ENCODE measurements at places on chromosomes 6 and 20. TPM values are rescaled to one million over a fixed set of nuclear protein-coding genes. Genes with fewer than 3 reads are reported as not detected.

OPRL1 gene
- total RNA-seq: 4.4 TPM

GRCh38 chr6:13465734-13466133, 21.7 kb downstream of the GFOD1 start:
- no peak for DNase-seq

COL9A3 gene
- 3.5 TPM for total RNA-seq

HCK gene
- 22.4 TPM for total RNA-seq

GRCh38 chr6:123007885-123008284, 11.8 kb downstream of the CLVS2 start:
- DNase-seq: no peak

- DNase-seq: no peak
Measured at GRCh38 chr20:20820785-20821483, 108.5 kb upstream of the RALGAPA2 start.

- no peak for DNase-seq
Measured at GRCh38 chr6:89045576-89045975, 35.0 kb upstream of the PNRC1 start.

GPR6 gene
- total RNA-seq: not detected

GRCh38 chr6:143333081-143333480, 117.4 kb downstream of the ADAT2 start:
- DNase-seq: no peak

DNA sequence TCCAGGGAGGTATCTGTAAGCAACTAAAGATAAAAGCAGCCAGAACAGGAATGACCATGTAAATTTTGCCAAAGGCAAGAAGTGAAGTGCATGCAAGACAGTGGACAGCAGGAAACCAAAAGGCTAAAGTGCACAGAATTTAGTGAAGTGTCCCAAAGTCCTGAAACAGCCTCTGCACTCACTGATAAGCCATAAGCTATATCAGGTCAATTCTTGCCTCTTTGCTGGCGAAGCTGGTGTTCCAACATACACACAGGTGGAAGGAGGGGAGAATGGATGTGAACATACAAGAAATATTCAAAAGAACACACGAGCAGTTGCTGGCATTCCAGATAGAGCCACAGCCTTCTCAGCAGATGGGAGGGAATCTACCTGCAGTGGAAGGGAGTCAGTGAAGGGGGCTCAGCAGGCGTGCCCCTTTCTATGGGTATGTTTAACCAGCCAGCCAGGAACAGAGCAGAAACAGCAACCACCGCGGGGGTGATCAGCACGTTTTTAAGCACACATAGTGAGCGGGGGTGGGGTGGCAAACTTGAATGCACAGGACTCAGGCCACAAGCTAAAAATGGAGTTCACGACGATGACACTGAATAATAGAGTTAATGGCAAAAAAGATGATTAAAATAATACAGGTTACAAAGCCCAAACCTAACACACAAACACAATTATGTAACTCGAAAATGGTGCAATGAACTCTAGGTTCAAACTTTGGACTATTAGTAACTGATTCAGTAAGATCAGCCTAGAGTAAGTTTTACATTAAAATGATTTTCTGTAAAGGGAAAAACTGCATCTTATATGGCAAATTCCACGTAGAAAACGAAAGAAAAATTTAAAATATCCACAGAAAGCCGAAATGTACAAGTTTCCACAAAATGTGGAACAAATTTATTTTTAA, 1.2 kb downstream of the ECI2 start:
- no peak for DNase-seq

DNA sequence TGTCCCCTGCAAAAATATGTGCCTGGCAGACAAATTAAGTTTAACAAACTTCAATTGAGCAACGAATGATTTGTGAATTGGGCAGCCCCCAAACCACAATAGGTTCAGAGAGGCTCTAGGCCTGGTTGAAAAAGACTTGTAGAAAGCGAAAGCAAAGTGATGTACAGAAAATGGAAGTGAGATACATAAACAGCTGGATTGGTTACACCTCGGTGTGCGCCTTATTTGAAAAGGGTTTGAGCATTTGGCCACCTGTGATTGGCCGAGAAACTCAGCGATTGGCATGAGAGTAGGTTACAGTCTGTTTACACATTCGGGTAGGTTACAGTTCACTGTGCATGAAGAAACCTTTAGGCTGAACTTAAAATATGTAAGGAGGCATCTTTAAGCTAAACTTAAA, 136.9 kb downstream of the CD83 start:
- DNase-seq: no peak

DSTN gene
- total RNA-seq: 191 TPM

HCRTR2 gene
- total RNA-seq: not detected

DOK5 gene
- 1.9 TPM for total RNA-seq

DNA sequence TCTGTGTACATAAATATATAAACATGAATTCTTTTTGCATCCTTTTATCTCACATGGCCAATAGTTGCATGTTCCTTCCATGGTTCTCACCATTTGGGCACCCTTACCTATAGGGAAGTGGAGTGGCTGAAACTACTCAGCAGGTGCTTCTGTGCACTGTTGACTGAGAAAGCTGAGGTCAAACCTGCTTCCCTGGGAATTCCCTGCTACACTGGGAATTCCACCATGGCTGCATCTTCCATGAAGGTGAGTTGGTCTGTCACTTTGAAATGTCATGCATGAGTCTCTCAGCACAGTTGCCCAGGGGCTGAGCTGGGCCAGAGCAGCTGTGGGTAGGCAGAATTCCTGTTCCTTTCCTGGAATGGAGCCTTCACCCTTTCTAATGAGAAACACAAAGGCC, 193.8 kb upstream of the PRSS16 start:
- no peak for DNase-seq

CST9L gene
- not detected for total RNA-seq

- no peak for DNase-seq
Measured at GRCh38 chr20:11907621-11908020, 10.1 kb upstream of the BTBD3 start.

- no peak for DNase-seq
Measured at GRCh38 chr6:127338936-127339335, 4.5 kb downstream of the ECHDC1 start.

- no peak for DNase-seq
Measured at GRCh38 chr6:139529420-139529819, 155.0 kb upstream of the CITED2 start.

GRCh38 chr20:41029150-41029901, 704 bp downstream of the TOP1 start:
- no peak for DNase-seq

GRCh38 chr20:63536997-63537524, at the start of gene PTK6:
TSS of gene PTK6 (minus strand) at chr20:63537376. CDS start at chr20:63537314, 62 bp downstream.
- no peak for DNase-seq

GRCh38 chr6:134721060-134721405, 228.9 kb downstream of the ALDH8A1 start:
- no peak for DNase-seq

DNA sequence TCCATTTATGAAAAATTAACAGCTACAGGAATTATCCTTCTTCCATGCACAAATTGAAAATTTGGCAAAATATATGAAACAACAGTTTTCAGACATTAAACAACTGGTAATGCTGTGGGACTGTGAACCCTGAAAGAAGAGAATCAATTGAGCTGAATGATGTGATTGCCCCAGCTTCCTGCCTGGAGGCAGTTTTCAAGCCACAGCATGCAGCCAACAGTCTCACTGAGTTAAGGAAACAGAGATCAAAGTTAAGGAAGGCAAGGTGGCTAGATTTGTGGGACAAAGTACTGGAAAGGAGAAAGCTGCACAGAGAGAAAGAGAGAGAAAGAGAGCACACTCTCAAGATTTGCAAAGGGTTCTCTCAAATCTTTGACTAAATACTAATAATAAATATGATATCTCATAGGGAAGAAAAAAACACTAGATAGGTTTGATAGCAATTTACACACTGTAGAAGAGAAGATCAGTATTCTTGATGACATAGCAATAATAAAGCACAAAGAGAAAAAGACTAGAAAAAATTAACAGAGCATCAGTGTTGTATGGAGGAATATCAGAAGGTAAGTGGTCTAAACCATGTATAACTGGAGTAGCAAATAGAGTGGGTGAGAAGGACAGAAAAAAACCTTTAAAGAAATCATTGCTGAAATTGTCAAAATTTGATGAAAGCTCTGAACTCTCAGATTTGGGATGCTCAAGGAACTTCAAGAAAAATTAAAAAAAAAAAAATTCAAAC, 70.1 kb upstream of the CNKSR3 start:
- DNase-seq: no peak

DNA sequence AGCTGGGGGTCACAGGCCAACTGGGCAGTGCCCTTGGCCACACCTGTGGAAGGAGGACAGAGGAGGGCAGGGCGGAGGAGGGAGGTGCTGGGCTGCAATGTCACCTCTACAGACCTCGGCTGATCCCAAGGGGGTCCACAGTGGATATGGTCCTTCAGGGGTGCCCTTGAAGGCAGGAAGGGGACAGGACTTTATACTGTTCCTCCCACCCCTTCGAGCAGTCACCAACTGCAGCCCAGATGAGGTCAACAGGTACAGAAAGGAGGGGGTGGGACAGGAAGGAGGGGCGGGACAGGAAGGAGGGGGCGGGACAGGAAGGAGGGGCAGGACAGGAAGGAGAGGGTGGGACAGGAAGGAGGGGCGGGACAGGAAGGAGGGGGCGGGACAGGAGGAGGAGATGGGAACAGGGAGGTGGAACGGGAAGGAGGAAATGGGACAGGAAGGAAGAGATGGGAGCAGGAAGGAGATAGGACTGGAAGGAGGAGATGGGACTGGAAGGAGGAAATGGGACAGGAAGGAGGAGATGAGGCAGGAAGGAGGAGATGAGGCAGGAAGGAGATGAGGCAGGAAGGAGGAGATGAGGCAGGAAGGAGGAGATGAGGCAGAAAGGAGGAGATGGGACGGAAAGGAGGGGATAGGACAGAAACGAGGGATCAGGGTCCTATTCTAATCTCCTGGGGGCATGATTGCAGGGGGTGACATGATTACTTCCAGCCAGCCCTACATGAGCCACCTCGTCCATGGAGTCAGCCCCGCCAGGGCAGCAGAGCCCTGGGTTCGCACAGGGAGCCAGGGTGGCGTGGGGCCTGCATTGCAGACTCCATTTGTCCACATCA, 19.4 kb upstream of the MRGBP start:
- DNase-seq: no peak

DNA sequence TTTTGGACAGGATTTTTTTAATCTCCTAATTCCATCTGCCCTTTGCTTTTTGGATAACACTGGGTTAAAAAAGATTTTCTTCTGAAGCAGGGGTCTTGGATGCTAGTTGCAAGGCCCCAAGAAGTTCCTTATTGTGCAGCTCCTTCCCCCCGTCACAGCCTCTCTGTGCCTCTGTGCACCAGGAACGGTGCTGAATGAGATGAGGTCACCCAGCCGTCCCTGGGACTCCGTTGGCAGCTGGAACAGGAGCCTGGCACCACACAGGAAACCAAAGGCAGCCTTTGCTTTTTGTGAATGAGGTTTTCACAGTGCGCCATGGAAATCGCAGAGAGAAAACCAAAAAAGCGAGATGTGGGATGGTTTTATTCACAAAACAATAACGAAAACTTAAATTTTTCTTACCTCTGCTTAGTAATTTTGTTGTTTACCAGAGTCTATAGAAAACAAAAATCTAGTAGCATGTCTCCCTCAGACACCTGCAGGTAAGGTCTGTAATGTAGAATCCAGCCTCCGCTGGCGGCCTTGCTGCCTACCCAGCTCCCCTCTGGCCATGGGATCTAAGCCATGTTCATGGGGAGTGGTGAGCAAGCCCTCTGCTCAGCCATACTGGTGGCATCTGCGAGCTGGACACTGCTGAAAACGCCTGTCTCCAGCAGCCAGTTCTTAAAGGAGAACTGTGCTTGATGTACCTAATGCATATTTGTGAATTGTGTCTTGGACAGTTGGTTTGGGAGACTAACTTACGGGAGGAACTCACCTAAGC, 40.4 kb upstream of the SYNJ2 start:
- no peak for DNase-seq

GRCh38 chr6:166293731-166294584, 14.2 kb downstream of the PRR18 start:
- no peak for DNase-seq

All from omental fat pad (tissue), 4 donors.